ENCODE measurements at places on chromosomes 6 and 20. TPM values are rescaled to one million over a fixed set of nuclear protein-coding genes. Genes with fewer than 3 reads are reported as not detected.

DNA sequence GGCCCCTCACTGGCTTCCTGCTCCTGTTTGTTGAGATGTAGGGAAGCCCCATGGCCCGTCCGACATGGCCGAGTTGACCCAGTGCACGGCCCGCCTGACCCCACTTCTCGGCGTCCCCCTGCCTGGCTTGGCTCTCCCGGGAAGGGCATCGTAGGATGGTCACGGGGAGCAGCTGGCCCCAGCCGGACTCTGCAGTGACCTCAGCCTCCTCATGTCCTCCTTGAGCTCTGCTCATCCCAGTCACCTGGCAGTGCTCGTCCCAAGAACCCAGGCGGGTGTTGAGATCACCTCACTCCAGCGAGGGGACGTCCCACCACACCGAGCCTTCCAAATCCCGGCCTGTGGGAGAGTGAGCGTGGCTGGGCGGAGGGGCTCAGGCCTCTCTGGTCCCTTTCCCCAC is 15.7 kb downstream of the SLCO4A1 start:
- no peak for DNase-seq

DNA sequence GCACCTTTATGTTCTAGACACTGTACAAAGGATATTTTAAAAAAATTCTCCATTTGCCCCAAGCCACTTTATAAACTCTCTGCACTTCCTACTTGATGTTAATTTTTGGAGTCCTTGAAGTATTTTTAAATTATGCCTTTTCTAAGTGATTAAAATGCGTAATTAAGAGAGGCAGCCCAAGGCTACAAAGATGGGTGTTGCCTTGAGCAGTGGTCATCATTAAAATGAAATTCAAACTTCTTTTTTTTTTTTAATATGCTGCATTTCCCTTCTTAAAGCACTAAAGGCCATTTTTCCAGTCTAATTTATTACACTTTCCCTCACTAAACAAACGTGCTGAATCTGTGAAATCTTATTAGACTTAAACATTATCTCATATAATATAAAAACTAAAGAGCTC is 102.4 kb downstream of the IMPG1 start:
- no peak for DNase-seq

DNA sequence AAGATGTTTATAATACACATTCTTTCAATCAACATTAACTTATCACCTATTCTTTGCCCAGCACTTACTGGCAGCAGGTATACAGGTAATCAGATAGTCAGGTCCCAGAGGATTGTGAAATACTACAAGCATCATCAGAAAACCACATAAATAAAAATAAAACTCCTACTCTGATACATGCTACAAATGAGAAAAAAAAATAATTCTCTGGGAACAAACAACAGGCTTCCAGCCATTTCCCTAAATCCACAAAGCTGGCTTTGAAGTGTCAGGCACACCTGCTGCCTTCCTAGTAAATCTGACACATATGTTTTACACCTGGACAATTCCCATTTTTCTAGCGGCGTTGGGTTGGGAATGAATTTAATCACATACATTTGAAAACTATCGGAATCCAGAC is 384.5 kb upstream of the CDH4 start:
- no peak for DNase-seq

Gene PKIB
- total RNA-seq: 2.8 TPM

Gene IL17A
- total RNA-seq: not detected

Gene HELZ2
- total RNA-seq: 30.6 TPM

Gene TP53TG5
- not detected for total RNA-seq
